Amniotic stem cell (primary cell): ENCODE measurements at places on chromosomes 7 and 10.

GRCh38 chr7:107697321-107698049, 36.9 kb downstream of the SLC26A4 start:
- no peak for DNase-seq

GRCh38 chr7:102837802-102838201, 75.0 kb upstream of the LRRC17 start:
- no peak for DNase-seq

GRCh38 chr7:600149-601035, 80.7 kb upstream of the PDGFA start:
- no peak for DNase-seq

GRCh38 chr10:504121-504611, 185.3 kb downstream of the DIP2C start:
- DNase-seq, result no peak

GRCh38 chr7:149496642-149497391, 792 bp downstream of the ZNF746 start:
- DNase-seq, result peak; percentile 3

DNA sequence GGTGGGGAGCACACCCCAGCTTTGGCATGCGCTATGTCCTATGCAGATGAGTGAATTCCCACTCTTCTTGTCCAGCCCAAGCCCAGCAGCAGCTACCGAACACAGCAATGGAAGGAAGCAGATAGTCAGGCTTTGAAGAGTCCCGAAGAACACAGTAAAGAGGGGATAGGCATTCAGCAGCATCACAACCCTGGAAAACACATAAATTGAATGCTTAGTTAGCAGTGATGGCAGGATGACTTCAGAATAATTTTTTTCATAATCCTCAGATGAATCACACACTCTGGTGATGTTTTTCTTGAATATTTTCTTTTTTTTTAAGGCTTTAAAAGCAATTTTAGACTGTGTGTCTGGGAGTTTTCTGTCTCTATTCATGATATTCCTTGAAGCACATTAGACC, 95.8 kb downstream of the CFAP58 start:
- peak; percentile 11 for DNase-seq

DNA sequence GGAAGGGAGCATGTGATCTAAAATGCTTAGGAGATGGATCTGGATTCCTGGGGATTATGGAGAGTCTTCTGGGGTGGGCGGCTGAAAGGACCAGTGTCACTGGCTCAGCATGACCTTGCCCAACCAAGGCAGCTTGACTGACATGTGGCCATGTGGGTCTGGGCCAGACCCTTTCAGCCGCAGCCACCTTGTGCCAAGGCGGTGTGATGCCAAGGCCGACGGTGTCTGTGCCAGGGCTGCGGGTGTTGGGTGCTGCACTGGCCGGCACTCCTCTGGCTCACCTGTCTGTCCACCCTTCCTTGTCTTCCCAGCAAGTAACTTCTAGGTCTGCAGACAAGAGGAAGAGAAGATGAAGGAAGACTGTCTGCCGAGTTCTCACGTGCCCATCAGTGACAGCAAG, 8.8 kb downstream of the DEPP1 start:
- DNase-seq, result no peak

GRCh38 chr10:114026189-114027040, 17.3 kb upstream of the ADRB1 start:
- DNase-seq, result peak; percentile 41

DNA sequence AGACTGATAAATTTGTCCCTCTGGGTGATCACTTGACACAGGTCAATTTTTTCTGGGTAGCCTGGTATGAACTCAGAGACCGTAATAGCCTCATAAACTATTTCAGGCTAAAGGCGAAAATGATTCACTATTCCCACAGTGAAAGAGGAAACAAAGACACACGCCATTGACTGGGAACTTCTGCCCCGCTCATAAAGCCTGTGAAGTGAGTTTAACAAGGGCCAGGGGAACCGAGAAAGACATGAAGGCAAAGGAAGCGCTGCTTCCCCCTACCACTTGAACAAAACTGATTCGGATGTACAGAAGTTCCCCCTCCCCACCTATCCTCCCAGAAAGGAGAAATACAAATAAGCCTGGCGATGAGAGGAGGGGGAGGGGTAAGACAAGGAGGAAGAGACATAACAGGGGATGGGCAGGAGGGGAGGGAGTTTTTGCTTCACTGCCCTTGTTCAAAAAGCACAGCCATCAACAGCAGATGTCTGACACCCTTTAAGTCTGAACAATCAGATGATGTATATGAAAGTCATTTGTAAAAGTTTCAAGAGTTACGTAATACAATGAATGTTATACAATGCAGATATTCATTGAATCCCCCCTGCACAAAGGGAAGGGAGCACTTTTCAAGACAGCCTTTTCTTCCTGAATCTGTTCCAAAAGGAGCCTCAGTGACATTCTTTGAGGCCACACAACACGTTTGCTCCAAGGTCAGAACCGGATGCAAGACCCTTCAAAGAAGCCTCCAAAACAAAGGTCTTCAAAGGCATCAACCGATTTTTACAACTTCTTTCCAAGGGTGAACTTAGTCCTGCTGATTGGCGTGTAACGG, 734 bp downstream of the ABCB4 start:
- no peak for DNase-seq

GRCh38 chr7:47804767-47805545, 143.3 kb downstream of the PKD1L1 start:
- DNase-seq, result no peak

GRCh38 chr10:6254201-6254600, 51.5 kb downstream of the PFKFB3 start:
- DNase-seq, result no peak

DNA sequence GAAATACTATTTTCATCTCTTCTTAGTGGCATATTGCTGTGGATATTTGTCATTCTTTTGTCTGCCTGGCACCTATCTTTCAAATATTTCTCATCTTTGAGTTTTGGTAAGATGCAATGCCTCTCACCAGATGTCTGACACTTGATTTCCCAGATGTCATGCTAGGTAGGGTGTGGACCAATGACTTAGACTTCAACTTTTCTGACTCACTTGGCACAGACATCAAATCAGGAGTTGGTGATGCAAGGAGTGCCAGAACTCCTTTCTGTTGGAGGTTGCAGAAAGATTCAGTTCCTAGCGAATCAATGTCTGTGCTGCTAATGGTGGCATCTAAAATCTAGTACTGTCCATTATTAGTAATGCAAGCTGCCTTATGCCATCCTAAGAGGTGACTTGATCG, 216.9 kb upstream of the FERD3L start:
- no peak for DNase-seq

DNA sequence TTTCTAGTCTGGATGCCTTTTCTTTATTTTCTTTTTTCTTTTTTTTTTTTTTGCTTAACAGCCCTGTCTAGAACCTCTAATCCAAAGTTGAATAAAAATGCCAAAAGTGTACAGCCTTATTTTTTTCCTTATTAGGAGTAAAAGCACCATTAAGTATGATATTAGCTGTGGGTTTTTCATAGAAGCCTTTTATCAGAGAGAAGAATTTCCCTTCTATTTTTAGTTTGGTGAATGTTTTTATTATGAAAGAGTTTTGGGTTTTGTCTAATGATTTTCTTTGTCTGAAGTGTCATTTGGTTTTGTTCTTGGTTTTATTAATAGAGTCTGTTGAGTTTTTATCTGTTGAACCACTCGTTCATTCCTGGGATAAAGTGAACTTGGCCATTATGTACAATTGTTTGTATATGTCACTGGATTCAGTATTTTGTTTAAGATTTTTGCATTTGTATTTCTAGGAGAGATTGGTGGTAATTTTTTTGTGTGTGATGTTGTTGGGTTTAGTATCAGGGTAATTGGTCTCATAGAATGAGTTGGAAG, 49.5 kb downstream of the PALS2 start:
- no peak for DNase-seq

DNA sequence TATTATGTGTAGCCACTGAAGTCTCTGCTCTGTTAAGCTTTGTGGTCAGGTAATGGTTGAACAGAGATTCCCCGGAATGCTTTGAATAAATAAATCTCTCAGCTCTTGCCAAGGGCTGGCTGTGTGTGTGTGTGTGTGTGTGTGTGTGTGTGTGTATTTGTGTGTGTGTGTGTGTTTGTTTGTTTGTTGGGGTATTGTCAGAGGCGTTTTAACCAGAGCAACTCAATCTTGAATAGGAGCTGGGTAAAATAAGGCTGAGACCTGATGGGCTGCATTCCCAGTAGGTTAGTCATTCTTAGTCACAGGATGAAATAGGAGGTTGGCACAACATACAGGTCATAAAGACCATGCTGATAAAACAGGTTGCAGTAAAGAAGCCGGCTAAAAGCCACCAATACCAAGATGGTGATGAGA, 256.2 kb upstream of the CACNA2D1 start:
- DNase-seq, result no peak

GRCh38 chr10:3963191-3963673, 178.2 kb upstream of the KLF6 start:
- no peak for DNase-seq

DNA sequence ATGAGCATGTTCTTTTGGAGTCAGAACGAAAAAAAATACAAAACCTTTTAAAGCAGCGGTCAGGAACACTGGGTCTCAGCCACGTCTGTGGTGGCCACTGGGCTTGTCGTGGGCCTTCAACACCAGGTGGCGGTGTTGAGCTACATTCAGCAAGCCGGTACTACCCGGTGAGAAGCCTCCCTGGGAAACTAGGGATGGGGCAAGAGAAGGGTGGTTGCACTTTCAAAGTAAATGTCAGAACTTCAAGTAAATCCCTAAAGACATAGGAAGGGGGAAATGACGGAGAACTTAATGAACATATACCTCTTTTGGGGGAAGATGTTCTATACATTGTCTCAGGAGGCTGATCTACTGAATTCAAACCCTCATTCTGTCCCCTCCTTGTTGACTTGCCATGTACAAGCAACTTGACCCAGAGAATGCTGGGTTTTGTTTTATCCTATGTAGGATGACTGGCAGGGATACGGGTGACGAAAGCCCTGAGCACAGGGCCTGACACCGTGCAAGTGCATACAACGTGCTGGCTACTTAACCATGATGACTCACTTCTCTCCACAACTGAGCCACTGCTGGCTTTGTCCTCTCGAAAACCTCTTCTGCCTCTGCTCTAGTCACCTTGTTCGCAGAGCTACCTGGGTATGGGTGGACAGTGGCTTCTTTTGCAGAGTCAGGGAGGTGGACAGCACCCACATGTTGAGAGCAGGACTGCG, 49.0 kb upstream of the BAMBI start:
- peak; percentile 46 for DNase-seq

DNA sequence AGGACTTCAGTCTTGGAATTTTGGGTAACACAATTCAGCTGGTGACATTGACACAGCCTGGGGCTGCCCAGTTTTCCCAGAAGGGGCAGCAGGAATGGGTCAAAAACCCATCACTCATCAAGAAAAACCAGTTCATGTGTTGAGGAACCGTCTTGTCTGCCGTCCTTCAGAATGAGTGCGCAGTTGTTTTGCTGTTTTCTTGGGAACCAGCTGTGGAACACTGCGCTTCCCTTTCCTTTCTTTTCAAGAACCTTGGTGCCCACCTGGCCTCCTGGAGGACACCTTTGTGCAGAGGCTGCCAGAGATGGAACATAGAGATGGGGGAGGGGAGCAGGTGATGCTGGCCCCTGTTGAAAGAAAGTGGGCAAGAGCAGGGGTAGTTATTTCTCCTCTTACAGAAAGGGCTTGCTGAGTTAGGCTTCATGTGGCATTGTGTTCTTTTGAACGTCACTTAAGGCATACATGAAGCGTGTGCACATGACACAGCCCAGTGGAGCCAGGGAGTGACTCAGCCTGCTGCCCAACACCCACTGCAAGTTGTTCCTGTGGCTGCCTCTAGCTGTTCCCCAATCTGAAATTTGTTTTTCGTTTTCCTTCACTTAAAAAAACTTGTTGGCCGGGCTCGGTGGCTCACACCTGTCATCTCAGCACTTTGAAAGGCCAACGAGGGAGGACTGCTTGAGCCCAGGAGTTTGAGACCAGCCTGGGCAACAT, 87.4 kb upstream of the TNS3 start:
- peak; percentile 58 for DNase-seq

DNA sequence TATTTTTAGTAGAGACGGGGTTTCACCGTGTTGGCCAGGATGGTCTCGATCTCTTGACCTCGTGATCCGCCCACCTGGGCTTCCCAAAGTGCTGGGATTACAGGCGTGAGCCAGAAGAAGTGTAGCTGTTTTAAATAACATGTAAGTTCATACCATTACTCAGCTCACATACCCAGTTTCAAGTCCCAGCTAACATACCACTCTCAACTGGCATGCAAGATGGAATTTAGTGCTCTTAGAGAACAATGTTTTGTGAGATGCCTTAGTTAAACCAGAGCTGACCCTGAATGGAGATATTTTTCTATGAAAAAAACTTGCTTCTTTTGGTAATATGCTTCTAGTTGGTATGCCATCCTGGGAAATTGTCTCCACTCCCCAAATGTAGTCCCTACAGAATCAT, 37.3 kb downstream of the HBP1 start:
- no peak for DNase-seq

DNA sequence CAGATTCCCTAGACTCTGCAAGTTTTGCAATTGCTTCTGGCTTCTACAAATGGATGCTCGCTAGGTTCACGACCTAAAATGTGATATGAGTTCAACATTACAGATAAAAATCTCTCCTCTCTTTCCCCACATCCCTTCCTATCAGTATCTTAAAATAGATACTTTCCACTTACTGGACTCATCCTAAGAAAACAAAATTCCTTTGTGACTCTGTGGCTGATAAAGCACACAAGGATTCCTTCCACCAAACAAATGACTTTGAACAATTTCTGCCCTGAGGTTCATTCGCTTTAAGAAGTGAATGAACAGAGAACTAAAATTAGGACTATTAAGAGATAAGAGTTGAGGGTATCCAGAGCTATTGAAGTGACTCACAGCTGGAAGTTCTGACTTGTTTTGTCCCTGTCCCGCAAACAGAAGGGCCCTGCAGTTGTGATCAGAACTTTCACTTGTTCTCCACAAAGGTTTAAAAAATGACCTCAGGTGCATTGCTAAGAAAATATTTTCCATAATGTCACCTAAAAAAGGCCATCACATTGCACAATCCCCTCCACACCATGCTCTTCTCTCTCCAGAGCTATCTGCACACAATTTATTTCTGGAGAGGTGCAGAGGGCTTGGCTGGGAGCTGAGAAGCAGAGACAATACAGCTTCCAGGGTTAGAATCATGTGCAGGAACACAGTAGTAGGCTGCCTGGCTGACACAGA, 96.1 kb downstream of the PIP4K2A start:
- no peak for DNase-seq

- DNase-seq, result no peak
Observed at GRCh38 chr7:30831936-30832335, 60.7 kb downstream of the MINDY4 start.

DNA sequence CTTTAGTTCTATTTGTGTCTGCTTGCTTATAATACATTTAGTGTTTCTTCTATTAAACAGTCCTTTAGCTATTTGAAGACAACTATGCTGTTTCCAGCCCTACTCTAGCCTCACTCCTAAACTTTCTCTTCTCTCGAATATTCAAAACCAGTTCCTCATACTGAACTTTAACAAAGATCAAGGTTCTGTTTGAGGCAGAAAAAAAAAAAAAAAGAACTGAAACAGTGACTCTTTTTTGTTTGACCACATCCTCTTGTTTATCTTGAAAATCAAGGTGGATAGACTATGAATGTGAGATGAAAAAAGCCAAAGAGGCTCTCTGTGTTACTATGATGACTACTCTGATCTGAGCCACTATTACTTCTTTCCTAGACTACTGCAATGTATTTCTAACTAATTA, 154.3 kb downstream of the ZNF365 start:
- DNase-seq, result no peak
